ENCODE measurements at places on chromosomes 13 and 19.
A peak's percentile ranks its signal among the peaks of the same experiment; 100 is the strongest.

DNA sequence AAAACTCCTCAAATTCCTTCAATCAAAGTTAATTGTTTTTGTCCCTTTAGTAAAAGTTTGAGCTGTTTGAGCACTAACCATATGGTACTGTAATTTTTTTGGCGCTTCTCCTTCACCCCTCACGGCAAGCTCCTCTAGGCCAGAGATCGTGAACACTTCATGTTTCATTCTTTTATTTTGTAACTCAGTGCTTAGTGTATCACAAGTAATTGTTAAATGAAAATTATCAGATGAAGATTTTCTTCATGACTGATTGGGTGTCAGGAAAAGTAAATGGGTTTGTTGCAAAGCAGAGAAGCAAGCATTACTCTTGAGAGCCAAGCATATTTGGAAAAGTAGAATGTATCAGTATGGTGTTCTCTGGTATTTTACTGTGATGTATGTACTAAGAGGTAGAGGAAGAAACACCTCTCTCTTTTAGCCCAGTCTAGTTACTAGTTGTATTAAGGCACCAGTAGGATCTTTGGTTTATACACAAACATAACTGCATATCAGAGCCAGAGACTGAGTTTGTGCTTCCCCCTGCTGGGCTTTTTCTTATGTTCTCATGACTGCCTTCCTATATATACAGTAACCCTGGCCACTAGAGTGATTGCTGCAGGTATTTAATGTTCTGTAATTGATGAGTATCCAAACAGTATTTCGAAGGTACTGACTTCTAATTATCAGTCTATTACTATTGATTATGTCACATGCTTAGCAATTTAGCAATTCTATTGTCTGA is 202.3 kb upstream of the KLHL1 start:
- no peak for DNase-seq

DNA sequence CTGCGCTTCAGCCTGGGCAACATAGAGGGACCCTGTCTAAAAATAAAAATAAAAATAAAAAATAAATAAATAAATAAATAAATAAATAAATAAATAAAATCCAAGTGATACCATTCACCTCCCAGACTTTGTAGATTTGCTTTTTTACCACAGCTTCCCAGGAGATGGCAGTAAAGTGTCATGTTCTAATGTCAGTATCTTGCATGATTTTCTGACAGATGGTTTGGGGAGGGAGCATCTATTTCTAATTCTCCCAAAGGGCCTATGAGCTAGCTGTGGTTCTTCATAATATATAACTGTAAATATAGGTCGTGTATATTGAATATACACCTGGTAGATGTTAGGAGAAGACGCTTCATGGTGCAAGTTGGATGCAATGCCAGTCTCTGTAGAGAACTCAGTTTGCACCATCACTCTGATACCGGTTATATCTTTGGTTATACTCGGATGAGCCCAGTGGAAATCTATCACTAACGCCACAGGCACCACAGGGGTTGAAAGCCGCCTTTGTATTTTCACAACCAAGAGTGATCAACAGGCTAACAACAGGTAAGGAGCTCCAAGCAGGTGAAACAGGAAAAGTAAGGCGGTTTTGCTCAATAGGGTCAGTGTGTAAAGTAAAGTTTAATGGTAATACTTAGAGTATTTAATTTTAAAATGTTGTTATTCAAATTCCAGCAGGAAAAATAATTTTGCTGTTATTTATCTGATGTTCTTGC is 13.9 kb downstream of the APLP1 start:
- no peak for DNase-seq

GRCh38 chr19:19262190-19263057 is 10.7 kb downstream of the TM6SF2 start:
- DNase-seq: no peak

- no peak for DNase-seq
Observed at GRCh38 chr13:45786293-45786920, 65.1 kb downstream of the SIAH3 start.

DNA sequence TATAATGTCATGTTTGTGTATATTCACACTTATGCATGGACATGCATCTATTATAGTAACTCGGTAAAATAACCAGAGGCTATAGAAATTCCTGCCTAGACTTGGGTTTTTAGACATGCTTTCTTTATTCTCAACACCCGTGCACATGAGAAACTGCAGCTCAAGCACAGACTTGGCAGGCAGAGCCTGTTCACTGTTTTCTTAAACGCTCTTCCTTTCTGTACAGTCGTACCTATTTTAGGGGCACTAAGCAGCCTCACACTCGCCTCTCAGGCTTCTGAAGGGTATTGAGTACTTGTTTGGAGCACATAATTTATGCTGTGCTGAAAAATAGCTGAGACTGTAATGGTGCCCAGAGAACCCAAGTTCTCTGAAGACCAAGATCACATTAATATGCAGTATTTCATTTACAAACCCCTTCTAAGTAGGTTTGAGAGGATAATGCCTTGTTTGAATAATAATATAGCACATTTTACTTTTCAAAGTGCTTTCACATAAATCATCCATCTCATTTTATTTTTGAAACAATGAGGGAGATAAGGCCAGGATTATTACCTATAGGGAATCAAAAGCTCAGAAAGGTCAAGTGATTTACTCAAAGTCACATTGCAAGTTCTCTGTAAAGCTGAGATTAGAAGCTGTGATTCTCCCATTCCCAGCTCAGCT is 429.9 kb downstream of the SPRY2 start:
- no peak for DNase-seq

DNA sequence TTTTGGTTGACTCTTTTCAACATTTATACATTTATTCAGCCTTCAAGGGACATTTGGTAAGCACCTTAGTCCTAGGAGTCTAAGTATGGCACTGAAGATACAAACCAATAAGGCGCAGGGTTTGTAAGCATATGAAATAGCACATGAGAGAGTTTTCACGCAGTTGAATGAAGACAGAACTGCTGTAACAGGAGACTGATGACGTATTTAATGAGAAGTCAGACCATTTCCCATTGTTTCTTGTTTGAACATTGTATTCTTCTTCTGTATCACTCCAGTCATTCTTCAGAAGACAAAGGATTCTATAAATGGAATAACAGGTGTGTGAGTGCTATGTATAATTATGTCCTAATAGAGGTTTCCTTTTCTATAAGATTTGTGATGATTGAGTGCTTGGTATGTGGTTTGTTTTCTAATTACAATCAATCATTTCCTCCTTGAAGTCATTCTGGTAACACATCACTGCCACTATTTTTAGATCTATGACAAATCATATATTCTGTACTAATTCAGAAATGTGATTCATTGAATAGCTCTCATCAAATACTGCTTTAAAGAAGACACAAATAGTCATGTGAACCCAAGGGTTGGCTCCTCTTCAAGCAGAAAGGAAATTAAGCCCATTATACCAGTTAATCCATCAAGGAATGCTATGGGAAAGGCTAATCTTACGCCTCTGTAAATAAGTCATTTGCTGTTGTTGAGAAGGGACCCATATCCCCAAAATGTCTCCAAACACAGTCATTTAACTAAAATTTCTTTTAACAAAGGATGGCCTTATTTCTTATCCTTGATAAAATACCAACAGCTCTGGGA is 222.8 kb upstream of the NBEA start:
- DNase-seq: no peak

DNA sequence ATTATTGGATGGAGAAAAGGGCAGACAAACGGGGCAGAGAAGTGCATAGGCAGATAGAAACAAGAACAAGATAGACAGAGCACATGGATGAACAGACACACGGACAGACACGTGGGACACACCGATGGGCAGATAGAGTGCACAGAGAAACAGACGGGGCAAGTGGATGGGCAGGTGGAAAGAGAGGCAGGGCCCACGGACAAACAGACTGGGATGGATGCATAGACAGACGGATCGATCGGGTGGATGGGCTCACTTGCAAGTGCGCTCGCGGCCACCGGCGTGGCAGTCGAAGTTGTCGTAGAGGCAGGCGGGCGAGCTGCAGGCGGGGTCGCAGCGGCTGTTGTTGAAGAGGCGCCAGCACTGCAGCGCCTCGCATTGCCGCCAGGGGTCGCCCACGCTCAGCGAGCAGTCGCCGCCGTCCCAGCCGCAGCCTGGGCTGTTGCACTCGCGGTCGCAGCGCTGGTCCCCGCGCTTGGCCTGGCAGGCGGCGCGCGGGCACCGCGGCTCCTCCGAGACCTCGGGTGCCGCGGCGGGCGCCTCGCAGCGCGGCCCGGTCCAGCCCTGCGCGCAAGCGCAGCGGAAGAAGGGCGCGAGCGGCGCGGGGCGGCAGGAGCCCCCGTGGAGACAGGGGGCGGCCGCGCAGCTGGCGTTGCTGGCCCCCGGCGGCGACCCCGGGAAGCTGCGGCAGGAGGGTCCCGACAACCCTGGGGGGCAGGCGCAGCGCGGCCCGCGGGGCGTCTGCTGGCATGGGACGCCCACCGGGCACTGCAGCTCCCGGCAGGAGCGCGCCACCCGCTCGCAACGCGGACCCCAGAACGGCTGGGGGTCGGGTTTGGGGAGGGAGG is 23.3 kb downstream of the NOTCH3 start:
- DNase-seq: peak; percentile 54

GRCh38 chr13:92994056-92994455 is 232.6 kb upstream of the GPC6 start:
- no peak for DNase-seq

- no peak for DNase-seq
Observed at GRCh38 chr19:13803038-13803437, 7.8 kb downstream of the ZSWIM4 start.

DNA sequence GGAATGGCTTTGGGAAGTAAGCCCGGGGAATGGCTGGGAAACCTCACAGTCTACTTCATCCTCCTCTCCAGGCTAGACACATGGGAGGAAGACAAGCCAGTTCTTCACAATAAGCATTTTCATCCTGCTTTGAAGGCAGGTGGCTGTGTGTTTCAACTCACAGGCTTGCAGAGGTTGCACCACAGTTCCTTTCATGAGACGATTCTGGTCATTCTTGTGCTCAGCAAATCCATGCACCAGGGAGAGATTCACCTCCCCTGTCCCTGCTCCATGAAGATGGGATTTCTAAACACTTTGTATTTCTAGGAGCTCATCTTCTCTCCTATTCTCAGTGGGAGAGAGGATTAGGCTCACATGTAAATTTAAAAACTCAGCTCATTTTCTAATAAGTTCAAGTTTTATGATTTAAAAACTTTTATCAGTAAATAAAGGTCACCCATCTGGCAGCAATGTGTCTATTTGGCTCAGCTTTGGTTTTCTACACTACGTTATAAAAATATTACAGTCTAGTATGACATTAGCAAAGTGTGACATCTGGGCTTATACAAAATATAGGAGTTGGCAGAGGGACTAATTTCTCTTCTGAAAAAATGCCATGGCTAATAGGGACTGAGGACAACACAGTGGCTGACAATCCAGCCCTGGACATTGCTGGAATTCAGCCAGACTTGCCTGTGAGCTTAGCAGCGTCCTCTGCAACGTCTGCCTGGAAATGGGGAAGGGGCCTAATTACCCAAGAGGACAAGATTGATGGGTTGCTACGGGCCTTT is 283.2 kb upstream of the SLC10A2 start:
- DNase-seq: no peak

GRCh38 chr13:51773515-51773914 is 30.4 kb downstream of the DHRS12 start:
- DNase-seq: no peak

DNA sequence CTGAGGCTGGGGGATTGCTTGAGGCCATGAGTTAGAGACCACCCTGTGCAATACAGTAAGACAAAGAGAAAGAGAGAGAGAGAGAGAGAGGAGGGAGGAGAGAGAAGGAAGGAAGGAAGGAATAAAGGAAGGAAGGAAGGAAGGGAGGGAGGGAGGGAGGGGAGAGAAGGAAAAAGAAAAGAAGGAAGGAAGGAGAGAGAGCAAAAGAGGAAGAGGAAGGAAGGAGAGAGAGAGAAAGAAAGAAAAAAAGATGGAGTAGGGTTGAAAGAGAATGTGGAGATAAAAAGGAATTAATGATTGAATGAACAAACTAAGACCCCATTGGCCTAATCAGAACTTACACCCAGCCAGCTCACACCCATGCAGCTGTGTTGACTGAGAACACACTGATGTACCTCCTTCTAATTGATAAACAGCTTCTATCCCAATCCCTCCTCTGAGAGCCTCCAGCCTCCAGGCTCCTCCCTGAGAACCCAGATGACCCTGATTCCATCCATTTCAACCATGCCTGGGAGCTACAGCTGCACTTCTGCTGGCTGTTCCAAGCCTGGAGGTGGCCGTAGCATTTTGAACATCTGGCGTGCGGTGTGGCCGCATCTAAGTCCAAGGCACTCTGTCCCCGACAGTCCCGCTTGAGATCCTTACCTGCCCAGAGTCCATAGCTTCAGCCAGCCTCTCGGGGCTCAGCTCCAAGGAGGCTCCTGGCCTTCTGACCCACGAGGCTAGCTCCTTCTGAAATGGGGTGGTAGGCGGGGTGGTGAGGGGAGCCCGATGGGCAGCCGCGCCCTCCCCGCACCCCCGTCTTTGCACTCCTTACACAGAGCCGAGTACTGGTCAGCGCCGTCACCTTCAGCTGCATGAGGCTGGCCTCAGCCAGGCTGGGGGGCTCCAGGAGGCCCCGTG is 1.1 kb downstream of the PRODH2 start:
- no peak for DNase-seq

GRCh38 chr19:3387645-3388589 is 21.5 kb downstream of the NFIC start:
- no peak for DNase-seq

GRCh38 chr13:40342901-40343300 is 323.5 kb downstream of the FOXO1 start:
- no peak for DNase-seq

DNA sequence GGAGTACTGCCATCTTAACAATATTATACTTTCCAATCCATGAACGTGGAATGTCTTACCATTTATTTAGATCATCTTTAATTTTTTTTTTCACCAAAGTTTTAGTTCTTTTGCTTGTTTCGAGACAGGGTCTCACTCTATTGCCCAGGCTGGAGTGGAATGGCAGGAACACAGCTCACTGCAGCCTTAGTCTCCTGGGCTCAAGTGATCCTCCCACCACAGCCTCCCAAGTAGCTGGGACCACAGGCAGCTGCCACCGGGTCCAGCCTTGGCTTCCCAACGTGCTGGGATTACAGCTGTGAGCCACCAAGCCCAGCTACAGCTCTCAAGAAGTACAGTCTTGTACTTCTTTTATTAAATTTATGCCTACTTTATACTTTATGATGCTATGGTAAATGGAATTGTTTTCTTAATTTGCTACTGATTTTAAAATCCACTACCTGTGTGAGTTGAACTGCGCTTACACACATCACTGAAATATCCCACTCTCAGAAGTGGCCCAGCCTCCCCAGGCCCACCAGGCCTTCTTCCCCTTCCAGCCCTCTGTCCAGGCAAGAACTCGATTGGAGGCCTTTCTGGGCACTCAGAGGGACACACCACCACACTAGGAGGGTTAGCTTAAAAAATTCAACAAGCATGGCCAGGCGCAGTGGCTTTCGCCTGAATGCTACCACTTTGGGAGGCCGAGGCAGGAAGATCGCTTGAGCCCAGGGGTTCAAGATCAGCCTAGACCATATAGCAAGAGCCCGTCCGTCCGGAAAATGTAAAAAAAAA is 1.0 kb upstream of the PGLS start:
- no peak for DNase-seq

- DNase-seq: no peak
Observed at GRCh38 chr13:41212881-41213280, 18.5 kb upstream of the KBTBD7 start.
